ENCODE measurements at places on chromosomes 7 and 10. TPM values are rescaled to one million over a fixed set of nuclear protein-coding genes. Genes with fewer than 3 reads are reported as not detected.

MEOX2 gene
- not detected for total RNA-seq

CTAGE6 gene
- total RNA-seq: 1.9 TPM

GRCh38 chr10:46268076-46268881, 18.5 kb upstream of the ANTXRL start:
- DNase-seq: peak; percentile 75

DNA sequence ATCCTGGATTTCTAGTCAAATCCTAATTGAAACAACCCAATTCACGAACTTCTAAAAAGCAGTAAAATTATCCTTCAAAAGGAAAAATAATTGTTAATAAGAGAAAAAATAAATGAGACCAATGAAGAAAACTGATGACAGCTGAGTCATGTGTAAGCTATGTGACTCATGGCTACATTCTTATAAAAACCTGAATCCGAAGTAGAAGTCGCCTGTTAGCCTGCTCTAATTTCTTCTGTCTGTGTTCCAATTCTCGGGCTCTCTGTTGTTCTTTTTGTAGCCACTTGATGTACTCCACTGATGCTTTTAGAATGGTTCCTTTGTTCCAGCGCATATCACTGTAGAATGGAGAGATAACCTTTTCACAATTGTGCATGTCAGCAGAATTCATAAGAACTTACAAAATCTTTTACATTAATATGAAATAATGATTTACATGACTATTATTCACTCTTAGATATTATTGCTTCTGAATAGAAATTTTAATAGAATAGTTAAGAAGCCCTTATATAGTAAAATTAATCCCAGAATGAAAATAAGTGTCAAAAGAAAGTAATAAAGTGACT, 88.8 kb downstream of the TFEC start:
- no peak for DNase-seq

DNA sequence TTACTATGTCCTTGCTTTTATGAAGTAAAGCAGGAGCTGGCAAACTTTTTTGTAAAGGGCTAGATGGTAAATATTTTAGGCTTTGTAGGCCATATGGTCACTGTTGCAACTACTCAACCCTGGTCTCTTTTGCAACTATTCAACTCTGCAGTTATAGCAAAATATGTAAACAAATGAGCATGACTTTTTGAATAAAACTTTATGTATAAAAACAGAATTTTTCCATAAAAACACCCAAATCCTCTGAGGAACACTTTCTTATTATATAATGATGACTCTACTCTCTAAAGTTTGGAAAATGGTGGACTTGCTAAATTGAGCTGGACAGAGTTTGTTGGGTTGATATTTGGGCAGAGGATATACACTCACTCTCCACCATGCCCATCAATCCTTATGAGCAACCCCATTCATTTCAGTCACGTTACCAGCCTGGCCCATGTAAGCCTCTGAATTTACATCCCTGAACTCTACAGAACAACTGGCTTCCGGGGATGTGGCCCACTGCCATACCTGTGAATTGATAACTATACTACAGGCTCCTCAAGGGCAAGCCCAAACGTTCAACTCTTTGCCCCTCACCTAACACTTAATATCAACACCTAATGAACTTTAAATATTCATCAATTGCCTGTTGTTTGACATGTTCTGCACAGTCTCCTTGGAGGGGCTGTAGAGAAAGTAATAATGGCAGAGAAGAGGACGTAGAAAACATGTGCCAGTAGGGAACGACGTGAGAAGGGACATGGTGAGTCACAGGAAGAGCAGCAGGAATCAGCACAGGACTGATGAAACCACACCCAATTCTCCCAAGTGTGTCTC, 37.6 kb downstream of the SGMS1 start:
- no peak for DNase-seq

DNA sequence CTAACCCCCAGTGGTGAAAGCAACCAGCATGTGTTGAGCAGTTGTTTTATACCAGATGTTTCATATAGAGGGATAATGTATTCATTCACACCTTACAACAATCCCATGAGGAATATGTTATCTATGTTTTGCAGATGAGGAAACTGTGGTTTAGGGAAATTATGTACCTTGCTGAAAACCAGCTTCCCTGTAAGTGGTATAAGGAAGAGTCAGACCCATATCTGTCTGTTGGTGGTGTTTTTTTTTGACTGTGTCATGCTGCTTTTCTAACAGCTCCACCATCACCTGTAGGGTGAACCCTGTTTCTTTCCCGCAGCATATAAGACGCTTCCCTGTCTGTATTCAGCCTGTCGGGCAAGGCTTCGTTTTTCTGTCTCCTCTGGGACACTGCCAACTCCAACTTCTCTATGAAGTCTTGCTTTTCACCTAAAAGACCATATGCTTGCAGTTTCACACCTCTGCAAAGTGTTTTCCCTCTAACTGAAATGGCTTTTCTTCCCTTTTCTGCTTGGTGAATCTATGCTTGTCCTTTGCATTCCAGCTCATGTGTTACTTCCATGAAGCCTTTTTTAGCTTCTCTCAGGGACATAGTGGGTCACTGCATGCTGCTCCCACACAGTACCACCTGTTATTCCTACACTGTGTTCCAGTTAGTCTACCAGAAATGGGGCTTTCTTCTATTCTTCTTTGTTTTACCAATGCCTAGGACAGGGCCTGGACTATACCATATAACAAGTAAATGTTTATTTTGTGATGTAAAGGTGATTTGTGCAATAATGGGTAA, 92.8 kb downstream of the ST7 start:
- DNase-seq: no peak

- no peak for DNase-seq
These were observed 11.1 kb downstream of the CHST3 start for GRCh38 chr10:71975087-71975870.

DNA sequence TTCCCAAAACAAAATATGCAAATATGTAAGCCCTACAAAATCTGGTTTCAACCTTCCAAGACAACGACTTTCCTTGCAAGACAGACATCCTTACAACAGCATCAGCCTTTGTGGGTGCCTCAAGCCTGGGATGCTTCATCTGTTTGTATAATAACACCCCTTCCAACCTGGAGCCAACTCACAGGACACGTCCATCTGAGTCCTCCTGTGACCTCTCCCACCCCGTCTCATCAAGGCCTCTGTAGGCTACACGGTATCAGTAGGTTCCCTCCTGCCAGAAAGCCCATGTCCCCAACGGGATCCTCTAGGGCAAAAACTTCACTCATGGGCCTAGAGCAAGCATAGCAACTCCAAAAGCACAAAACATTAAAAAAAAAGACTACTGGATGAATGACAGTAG, 173.2 kb downstream of the TNS3 start:
- DNase-seq: no peak

DNA sequence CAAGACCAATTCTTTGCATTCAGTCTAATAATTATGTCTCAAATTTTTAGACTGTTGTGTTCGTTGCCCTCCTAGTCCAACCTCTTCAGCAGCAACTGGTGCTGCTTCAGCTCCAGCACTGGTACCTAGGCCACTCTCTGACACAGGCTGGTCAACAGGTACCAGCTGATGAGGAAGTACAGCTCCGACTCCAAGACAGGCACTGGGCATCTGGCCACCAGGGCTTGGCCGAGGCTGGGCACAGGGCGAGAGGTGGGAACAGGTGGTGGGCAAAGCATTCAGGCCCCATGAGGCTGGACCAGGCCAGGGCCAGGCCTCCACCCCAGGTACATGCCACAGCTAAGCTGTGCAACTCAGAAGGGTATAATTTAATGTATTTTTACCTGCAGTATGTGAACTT, 151.5 kb upstream of the AGR3 start:
- DNase-seq: no peak

DNA sequence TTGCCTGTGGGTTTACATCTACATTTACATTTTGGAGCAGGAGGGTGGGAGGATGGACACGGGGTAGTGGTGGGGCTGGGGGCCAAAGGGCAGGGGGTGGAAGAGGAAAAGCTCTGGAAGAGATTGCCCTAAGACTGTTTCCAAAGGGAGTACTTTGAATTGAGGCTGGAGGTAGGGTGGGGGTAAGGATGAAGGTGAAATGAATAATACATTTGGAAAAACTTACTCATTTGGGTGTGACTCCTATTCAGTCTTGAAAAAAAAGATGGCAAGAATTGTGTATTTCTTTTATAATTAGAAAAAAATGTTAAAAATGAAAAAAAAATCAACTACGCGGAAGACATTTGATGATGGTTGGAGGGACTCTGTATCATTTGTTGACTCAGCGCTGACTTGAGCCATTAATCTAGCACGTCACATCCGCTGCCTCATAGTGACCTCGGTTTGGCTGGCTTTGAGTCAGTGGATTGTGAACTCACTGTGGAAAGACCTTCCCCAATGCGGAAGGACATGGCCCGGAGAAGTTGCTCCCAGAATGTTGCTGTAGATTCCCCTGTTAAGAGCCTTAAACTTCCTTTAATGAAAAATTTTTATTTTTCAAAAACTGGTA, 2.8 kb downstream of the FAM180A start:
- DNase-seq: no peak

DNA sequence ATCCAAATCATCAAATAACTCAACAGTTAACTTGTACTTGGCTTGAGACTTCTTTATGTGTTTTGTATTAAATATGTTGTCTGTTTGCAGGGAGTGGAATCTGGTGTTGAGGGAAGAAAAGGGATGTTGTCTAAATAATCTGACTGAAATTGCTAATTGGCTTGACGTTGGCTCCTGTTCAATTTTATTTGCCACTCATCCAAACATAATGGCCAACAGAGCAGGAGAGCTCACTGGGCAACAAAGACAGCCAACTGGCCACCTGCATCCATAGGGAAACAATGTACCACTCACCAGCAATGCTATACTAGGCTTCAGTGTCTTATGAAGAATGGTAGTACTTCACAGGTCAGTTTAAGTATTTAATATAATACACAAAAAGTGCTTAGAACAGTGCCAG, 80.5 kb downstream of the FAM13C start:
- DNase-seq: no peak
